ENCODE measurements at places on chromosomes 11 and 22.

DNA sequence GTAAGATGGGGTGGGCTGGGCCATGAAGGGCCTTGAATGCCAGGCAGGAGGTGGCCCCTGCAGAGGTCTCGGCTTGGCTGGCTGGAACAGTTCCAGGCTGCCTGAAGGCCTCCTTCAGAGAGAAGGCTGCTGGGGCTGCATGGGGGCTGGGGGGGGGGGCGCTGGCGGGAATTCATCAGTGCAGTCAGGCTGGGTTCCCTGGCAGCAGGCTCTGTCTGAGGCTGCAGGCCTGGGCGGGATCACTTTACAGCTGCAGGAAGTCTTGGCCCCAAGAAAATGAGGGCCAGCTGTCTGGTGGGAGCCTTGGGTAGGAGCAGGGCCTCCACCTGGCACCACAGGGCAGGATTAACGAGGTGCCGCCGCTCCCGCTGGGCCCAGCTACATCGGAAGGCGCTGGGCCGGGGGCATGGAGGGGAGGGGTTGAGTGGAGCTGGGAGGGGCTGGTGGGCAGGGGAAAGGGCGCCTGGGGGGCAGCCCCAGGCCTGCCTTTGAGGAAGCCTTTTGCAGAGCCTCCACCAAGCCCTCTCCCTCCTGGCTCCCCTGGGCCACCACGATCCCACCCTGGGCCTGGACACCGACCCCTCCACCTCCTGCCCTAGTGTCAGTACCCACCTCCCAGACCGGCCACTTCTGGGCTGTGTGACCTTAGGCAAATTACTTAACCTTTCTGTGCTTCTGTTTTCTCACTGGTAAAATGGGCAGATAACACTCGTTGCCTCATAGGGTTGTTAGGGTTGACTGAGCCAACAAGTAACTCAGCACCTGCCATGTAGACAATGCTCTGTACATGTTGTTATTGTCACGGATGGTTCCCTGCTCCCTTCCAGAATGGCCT lies 31.0 kb upstream of the HMOX1 start:
- DNase-seq = no peak

- no peak for DNase-seq
Observed at GRCh38 chr11:129894278-129895125, 876 bp downstream of the NFRKB start.

DNA sequence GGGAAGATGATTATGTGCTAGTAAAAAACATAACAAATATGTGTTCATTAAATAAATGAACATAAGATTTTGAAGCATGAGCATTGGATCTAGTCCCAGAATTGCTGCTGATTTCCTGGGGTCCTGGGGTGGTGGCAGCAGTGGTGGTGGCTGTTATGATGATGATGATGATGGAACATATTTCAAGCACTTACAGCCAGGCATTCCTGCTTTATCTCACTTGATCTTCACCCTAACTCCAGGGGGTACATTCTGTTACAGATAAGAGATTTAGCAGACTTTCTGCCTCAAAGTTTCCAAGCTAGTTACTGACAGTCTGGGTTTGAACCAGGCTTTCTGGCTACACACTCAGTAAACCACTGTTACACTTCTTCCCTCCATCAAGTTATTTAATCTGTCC lies 5.2 kb downstream of the TRAPPC4 start:
- DNase-seq = no peak

DNA sequence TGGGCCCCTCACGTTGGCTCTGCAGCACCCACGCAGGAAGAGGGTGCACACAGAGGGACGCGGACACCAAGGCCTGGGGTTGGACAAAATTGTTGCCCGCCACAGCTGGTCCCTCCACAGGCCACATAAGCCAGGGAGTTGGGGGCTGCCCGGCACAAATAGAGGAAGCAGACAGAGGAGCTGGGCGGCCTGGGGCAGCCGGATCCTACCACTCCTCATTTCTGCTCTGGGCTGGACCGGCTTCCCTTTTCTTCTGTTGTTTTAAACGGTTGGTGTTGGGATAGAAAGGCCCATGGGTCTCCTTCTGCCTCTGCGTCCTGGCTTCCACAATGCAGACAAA lies 36.4 kb upstream of the LINC01488 start:
- DNase-seq = no peak

- DNase-seq = no peak
Observed at GRCh38 chr11:124460459-124460858, 15.0 kb upstream of the OR8B8 start.

DNA sequence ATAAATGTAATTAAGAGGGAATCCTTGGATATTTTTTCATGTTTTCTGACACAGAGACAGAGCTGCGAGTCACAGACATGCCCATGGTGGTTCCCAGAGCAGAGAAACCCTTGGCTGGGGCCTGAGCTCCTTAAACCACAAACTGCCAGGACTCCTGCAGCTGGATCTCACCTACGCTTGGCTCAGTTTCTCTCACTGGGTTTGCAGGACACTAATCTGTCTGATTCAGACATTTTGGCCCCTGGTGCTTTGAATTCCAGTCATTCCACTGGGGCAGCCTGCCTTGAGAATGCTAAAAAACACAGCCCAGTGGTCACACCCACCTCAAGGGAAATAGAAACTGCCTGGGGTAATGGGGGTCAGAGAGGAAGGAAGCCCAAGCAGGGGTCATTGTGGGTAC lies 122.6 kb downstream of the CCDC81 start:
- no peak for DNase-seq

DNA sequence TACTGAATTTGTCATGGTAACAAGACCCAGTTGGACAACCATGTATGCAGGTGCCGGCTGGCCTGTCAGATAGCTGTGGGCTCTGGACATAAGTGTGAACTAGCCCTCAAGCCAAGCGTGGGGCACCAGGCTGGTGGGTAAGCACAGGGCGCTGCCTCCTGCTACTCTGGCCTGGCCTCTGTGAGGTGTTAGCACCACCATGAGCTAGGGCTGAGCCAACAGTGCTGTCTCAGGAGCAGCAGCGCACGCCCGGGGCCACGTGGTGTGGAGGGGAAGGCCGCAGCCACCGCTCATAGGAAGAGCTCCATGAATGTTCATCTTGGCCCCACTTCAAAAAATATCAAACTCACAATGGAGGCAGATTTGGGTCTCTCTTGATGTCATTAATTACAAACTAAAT lies 35.3 kb upstream of the GNB1L start:
- DNase-seq = no peak

- no peak for DNase-seq
Observed at GRCh38 chr22:32904044-32904443, 102.5 kb downstream of the TIMP3 start.

GRCh38 chr22:43315687-43316217 lies 27.4 kb downstream of the SCUBE1 start:
- DNase-seq = no peak

GRCh38 chr11:107719557-107720302 lies 7.9 kb upstream of the SLN start:
- no peak for DNase-seq

- DNase-seq = no peak
Observed at GRCh38 chr11:74169738-74170458, 904 bp downstream of the C2CD3 start.

- DNase-seq = no peak
Observed at GRCh38 chr11:128045094-128045725, 542.1 kb downstream of the ETS1 start.

GRCh38 chr11:7480113-7480512 lies 5.2 kb upstream of the OLFML1 start:
- no peak for DNase-seq

DNA sequence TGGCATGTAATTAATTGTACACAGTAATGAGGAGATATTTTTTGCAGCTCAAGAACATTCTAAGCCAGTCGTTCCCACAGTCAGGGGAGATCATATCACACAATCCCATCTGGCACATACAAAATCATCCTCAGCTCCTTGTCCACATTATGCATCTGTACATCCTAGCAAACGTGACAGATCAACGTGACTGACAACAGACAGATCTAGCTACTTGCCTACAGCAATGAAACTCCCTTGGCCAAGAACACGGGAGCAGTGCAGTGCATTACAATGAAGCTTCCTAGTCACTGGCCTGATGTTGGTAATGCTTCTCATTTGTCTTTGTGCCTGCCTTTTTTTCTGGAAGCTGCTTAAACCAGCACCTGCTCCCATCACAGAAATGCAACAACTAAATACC lies 24.5 kb upstream of the GUCY1A2 start:
- DNase-seq = no peak

All from activated CD4-positive, alpha-beta T cell treated with anti-CD3 and anti-CD28 coated beads, Interleukin-2, amount 50 U/mL, for 24 hours (primary cell).